ENCODE measurements at places on chromosomes 16 and 17.

DNA sequence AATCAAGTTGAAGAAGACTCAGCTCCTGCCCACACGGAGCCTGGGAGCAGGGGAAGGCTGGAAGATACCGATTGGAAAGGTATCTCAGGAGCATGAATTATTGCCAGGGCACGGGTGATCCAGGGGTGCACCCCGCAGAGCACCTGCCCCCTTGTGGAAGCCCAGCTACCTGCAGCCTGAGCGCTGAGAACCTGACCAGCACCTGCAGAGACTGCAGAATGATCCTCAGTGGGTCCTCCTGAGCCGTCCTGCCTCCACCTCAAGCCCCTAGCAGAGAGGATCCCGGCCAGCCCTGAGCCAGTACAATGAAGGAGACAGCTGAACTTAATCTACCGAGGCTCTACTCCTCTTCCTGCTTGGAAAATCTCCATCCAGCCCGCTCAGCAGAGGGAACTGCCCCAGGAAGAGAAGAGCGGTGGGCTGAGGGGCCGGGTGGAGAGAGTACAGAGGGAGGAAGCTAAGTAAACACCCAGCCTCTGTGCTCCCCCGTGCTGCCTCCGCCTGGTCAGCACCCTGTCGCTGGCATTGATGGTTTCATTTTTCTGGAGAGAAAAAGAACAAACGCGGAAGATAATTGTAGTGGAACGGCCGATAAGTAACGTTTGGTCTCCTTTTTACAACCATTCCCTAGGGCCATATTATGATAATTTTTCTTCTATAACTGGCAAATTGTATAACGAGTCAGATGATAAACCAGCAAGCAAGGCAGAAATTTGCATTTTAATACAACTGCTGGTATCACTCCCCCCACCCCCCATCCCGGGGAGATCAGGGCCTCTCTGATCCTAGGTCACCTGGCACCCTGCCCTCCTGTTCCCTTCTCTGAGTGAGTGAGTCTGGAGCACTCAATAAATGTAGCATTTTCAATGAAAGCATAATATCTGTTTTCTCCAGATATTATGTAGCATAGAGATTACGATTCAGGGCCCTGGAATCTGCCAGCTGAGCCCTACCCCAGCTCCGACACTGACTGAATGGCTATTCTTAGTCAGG, 204.5 kb upstream of the RPL38 start:
- DNase-seq = peak; percentile 65

DNA sequence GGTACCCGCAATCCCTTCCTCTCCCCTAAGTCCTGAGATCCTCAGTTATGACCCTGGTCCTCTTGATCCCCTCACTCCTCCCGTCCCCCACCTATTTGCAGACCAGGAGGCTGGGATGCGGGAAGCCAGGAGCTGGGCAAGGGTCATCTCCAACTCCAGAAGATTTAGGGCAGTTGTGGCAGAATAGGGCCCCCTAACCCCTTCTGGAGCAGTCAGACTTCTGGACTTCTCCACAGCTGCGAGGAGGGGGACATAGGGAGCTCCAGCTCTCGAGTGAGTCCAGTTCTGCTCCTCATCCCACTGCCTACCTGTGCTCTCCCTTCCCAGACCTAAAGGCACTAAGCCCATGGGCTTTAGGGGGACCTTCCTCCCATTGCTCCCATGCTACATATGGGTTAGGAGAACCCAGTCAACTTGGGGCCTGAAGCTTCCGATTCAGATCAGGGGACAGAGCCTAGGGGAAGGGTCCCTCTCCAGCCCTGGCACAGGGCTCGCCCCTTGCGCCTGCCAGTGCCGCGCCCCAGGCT, 1.3 kb downstream of the WNK4 start:
- no peak for DNase-seq

GRCh38 chr16:21265104-21265837, 12.8 kb downstream of the CRYM start:
- DNase-seq = no peak

- no peak for DNase-seq
Measured at GRCh38 chr17:14616528-14616927, 315.6 kb downstream of the HS3ST3B1 start.
